Kidney glomerular epithelial cell (primary cell): ENCODE measurements at places on chromosomes 12 and 14.

DNA sequence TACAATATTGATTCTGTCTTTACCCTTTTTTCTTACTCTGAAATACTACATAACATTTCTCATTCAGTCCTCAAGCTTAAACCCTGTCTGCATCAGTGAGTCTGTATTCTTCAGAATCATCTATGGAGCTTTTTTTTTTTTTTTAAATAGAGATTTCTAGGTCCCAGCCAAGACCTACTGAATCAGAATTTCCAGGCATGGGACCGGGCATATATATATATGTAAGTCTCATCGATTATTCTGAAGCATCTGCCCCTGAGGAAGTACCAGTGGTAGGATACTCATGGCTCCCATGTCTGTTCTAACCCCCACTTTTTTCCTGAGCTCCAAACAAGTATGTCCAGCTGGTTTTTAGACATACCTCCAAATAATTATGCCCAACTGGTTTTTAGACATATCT lies 6.1 kb downstream of the DDX47 start:
- DNase-seq, result no peak

GRCh38 chr12:14289601-14290000 lies 75.9 kb upstream of the ATF7IP start:
- DNase-seq, result no peak

- peak; percentile 56 for DNase-seq
These were observed 3.8 kb downstream of the CBLN3 start for GRCh38 chr14:24425704-24426103.

DNA sequence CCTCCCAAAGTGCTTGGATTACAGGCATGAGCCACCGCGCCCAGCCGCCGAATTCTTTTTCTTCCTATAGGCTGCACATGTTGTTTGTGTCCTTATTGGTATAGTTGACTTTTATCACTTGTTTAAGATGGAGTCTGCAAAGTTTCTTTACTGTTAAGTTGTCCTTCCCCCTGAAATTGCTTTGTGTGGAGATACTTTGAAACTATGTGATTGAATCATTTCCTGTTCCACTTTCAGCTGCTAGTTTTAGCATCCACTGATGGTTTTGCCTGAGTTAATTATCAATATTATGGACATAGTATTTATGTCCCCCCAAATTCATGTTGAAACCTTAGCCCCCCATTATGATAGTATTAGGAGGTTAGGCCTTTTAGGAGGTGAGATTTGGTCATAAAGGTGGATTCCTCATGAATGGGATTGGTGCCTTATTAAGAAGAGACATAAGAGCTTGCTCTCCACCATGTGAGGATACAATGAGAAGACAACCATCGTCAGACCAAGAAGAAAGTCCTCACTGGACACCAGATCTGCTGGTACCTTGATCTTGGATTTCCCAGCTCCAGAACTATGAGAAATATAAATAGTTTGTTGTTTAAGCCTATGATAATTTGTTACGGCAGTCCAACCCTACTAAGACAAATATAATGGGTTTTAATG lies 34.9 kb downstream of the PPHLN1 start:
- DNase-seq, result no peak

GRCh38 chr14:88598097-88598675 lies 35.3 kb downstream of the ZC3H14 start:
- no peak for DNase-seq

DNA sequence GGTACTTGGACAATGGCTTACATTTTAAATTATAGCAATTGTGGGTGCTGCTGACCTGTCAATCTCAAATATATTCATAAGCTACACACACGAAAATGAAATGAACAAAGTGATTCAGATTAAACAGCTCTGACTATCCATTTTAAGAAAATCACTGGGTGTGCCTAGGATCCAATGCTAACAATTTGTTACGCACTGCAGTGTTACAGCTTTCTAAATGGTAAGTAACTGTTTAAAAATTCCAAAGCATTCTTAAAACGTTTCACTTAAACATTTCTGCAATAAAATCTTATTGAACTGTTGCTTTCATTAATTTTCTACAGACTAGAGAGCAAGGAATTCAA lies 18.9 kb downstream of the LMO3 start:
- no peak for DNase-seq

DNA sequence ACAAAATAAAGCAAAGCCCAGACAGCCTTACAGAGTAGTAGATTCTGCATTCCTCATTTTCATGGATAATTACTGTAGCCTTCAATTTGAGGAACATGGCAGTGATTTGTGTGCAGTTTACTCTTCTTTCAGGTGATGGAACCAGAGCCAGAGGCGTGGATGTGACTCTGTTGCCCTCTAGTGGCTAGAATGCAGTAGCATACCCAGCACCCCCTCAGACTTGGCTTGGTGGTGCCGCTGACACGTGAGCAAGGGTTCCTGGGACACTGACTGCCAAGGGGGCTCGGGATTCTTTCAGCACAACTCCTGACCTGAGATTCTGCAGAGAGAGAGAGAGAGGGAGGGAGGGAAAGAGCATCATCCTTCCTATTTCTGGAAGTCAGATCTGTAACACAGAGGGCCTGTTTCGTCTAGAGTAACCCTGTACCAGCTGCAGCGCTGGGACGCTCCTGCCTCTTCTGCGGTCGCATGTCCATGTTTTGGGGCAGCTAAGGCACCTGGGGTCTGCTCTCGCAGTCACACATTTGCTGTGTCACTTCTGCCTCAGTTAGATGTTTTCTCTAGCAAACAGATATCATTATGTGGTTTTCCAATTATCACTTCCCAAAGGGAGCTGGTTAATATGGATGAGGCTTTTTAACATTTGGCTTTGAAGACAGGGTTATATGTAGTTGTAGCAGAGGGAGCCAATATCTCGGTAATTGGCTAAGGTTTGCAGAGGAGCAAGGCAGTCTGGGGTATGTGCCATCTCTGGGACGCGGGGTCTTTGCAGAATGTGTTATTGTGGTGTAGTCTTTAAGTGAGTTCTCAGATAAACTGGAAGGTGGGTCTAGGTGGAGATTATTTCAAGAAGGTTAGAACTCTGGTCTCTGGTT lies 428.1 kb downstream of the NRXN3 start:
- peak; percentile 31 for DNase-seq

DNA sequence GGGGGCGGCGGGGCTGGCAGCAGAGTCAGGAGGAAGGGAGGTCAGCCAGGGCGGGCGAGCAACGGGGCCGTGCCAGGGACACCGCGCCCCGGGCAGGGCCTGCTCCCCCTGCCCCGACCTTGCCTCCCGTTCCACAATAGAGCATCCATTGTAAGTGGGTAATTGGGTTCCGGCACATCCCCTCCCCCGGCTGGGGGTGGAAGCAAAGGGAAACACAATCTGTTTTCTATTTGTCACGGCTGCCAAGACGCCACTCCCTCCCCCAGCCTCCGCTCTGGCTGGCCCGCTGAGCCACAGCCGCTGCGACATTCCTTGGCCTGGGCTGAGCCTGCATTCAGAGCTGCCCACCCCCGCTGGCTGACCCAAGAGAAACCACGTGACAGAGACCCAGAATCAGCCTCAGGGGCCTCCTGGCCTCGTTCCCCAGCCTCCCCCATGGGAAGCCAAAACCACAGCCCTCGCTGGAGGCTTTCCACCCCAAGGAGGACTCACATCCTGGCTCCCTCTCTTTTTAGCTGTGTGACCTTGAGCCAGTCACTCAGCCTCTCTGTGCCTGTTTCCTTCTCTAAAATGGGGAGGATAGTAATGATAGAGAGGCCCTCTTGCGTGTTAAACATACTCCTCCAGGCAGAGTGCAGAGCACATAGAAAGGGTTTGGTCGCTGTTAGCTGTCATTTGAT lies 117.6 kb downstream of the SCARB1 start:
- peak; percentile 76 for DNase-seq

DNA sequence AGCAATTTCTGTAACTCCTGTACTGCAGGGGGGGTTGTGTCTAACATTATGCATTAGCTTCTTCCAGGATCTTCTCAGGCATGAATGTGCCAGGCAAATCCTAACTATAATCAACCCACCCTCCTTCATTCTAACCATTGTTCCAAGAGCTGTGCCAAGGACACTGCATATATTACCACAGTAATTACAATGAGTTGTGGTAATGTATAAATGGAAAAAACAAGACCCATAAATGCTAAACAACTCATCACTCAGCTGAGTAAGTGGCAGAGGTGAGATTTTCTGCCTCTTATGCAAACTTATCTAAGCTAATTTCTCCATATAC lies 80.6 kb downstream of the PRKD1 start:
- no peak for DNase-seq
